ENCODE measurements at places on chromosomes 6 and 20.

- DNase-seq: no peak
Measured at GRCh38 chr6:158115102-158115501, 53.0 kb downstream of the SERAC1 start.

DNA sequence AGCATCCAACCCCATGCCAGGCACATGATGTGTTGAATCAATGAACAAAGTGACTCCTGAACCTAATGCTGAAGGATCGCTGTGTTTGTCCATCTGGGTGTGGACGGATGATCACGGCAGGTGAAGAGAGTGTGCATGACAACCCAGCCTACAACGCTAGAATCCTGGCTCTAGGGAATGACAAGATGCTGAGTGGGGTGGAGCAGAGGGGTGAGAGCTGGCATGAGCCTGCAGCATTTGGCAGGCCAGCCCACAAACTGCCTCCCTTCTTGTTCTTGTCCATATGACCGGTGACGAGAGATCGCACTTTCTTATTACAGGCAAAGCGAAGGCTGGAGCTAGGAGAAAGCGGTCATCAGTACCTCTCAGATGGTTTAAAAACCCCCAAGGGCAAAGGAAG, 54.7 kb upstream of the CDKAL1 start:
- no peak for DNase-seq

- peak; percentile 15 for DNase-seq
Measured at GRCh38 chr6:41682497-41683272, 44.4 kb downstream of the MDFI start.

- no peak for DNase-seq
Measured at GRCh38 chr6:20905377-20905776, 371.1 kb downstream of the CDKAL1 start.

- DNase-seq: no peak
Measured at GRCh38 chr6:74657011-74657410, 548.8 kb downstream of the COL12A1 start.

GRCh38 chr6:28254121-28254519, 2.1 kb upstream of the ZKSCAN4 start:
- peak; percentile 48 for DNase-seq

GRCh38 chr6:35038076-35038475, 103.1 kb downstream of the TCP11 start:
- no peak for DNase-seq

GRCh38 chr6:13014504-13015378, 298.2 kb downstream of the PHACTR1 start:
- DNase-seq: no peak

- DNase-seq: no peak
Measured at GRCh38 chr20:25025986-25026605, 31.8 kb downstream of the ACSS1 start.

GRCh38 chr20:10654630-10655029, 19.2 kb downstream of the JAG1 start:
- DNase-seq: no peak

GRCh38 chr6:21022343-21023107, 488.3 kb downstream of the CDKAL1 start:
- DNase-seq: no peak

DNA sequence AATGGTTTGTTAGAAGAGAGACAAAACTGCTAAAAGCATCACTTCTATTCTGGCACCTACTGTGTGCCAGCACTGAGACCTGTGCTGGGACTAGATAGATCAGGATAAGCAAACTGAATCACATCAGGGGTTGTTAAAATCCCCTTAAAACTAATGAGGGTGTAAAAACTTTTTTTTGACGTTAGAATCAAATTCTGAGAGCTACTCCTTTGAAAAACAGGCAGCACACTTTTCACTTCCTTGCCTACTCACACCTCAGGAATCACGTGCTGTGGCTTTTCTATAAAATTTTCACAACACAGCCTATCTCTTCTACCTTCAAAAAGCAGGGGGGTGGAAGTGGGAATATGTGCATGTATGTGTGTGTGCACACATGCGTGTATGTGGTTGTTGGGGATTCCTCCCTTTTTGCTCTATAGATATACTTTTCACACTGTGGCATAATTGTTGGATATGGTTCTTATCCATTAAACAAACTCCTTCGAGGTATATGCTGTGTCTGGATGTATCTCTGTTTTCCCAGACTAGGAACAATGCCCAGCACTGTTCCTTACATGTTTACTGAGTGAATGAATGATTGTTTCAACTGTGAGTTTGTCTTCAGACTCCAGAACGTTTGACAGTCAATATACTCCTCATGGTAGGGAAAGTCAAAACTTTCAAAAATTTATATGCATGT, 105.4 kb downstream of the FYN start:
- DNase-seq: no peak

- DNase-seq: no peak
Measured at GRCh38 chr6:109902870-109903269, 75.2 kb upstream of the GPR6 start.

GRCh38 chr6:133286765-133287164, 45.6 kb downstream of the EYA4 start:
- DNase-seq: no peak

GRCh38 chr6:100554228-100554627, 89.5 kb upstream of the SIM1 start:
- no peak for DNase-seq

GRCh38 chr20:17541996-17542395, 10.8 kb upstream of the BFSP1 start:
- no peak for DNase-seq

- peak; percentile 8 for DNase-seq
Measured at GRCh38 chr6:152636021-152636608, 1.0 kb downstream of the SYNE1 start.

- DNase-seq: no peak
Measured at GRCh38 chr20:49400410-49400809, 82.1 kb downstream of the KCNB1 start.
